ENCODE measurements at places on chromosomes 11 and 22. TPM values are rescaled to one million over a fixed set of nuclear protein-coding genes. Genes with fewer than 3 reads are reported as not detected.

- no peak for DNase-seq
These were observed 335 bp downstream of the ZNF408 start for GRCh38 chr11:46701078-46701654.

- DNase-seq, result no peak
These were observed 21.8 kb downstream of the NUMA1 start for GRCh38 chr11:72058416-72059034.

- no peak for DNase-seq
These were observed 261.4 kb downstream of the DDX10 start for GRCh38 chr11:108926171-108926840.

- no peak for DNase-seq
These were observed 54.8 kb upstream of the PRSS23 start for GRCh38 chr11:86745571-86745970.

GRCh38 chr22:38315823-38316363, 1.3 kb downstream of the CSNK1E start:
- peak; percentile 66 for DNase-seq

GRCh38 chr11:2209900-2210321, 38.3 kb upstream of the TH start:
- no peak for DNase-seq

DNA sequence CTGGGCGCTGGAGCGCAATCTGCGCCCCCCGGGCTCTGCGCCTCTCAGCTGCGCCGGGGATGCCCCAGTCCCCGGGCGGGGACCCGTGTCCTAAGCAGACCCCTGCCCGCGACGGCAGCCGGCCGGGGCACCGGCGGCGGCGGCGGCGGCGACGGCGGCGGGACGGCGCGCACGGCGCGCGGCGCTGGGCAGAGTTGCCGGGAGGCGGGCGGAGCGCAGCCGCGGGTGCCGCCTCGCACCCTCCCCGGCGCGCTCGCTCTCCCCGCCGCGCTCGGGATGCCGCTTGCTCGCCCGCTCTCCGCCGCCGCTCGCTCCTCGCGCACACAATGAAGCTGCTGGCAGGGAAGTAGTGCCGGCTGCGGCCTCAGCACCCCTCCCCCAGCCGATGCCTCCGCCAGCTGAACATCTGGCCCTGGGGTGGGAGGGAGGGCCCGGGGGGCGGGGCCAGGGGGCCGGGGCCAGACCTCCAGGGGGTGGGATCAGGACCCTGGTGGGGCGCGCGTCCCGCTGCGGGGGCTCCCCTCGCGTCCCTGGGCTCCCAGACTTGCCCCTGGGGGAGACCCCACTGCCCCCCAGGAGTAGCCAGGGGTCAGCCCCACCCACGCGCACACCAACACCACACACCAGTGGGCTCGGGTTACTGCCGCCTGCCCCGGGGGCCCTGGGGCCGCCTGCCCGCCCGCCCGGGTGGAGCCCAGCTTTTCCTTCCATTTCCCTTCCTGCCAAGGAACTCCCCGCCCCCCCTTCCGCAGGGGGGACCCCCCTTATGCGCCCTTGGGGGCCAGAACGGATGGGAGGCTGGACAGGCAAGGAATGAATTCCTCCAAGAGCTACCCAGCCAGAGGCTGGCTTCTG, at the start of gene RCOR2:
TSS of gene RCOR2 (minus strand) at position 328 of the 855 bp plus-strand sequence. CDS start 708 bp downstream, outside the sequence.
- peak; percentile 47 for DNase-seq

- no peak for DNase-seq
These were observed 2.3 kb downstream of the ATG16L2 start for GRCh38 chr11:72816404-72816990.

- no peak for DNase-seq
These were observed 85.7 kb downstream of the CELSR1 start for GRCh38 chr22:46451741-46452140.

GRCh38 chr22:20441631-20442484, 4.2 kb upstream of the SCARF2 start:
- DNase-seq, result no peak

- no peak for DNase-seq
These were observed 6.4 kb downstream of the CLMP start for GRCh38 chr11:123188508-123189165.

GRCh38 chr11:103545551-103545950, 436.3 kb downstream of the DYNC2H1 start:
- no peak for DNase-seq

- peak; percentile 62 for DNase-seq
These were observed 58.3 kb upstream of the VSTM5 start for GRCh38 chr11:93908689-93909088.

DNA sequence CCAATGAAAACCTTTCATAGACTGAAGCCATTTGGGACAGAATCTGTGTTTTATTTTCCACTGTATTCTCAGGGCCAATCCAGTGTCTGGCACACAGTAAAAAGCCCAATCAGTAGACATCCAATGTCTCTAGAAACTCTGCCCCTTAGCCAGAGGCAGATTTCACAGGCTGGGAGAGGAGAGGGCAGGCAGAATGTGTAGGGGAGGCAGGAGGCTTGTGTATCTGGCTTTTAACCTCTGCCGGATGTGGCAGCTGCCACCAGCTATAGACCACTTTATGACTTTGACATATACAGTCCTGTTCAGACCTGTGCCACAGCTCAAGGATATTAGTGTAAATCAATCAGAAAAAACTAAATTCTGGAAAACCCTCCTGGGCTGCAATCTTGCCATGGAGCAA, 4.4 kb downstream of the EXPH5 start:
- DNase-seq, result no peak

DNA sequence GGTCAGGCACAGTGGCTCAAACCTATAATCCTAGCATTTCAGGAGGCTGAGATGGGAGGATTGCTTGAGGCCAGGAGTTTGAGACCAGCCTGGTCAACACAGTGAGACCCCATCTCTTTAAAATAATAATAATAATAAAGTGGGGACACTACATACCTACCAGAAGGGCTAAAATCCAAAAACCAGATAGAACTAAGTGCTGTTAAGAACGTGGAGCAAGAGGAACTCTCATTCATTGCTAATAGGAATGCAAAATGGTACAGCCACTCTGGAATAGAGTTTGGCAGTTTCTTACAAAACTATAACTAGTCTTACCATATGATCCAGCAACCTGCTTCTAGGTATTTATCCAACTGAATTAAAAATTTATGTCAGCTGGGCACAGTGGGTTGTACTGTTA, 9.6 kb downstream of the CKAP5 start:
- DNase-seq, result no peak

The MPZL3 gene
- 6.0 TPM for total RNA-seq

The ADAMTS15 gene
- total RNA-seq, result 7.1 TPM

The OTOG gene
- not detected for total RNA-seq

The TXN2 gene
- 117 TPM for total RNA-seq

The PHRF1 gene
- 36.5 TPM for total RNA-seq

The DDI1 gene
- not detected for total RNA-seq

The PDE2A gene
- total RNA-seq, result 1.5 TPM

The SHISAL1 gene
- total RNA-seq, result 1.2 TPM

The POU2AF3 gene
- total RNA-seq, result not detected

The LRRN4CL gene
- not detected for total RNA-seq

The OR51B5 gene
- not detected for total RNA-seq

The KCNA4 gene
- total RNA-seq, result not detected

Measured in Caki2 (cell line).